ENCODE measurements at places on chromosomes 5 and 9.
A peak's percentile ranks its signal among the peaks of the same experiment; 100 is the strongest.

- DNase-seq = no peak
Measured at GRCh38 chr9:136117916-136118319, 757 bp downstream of the TMEM250 start.

GRCh38 chr5:116859666-116860320 is 285.2 kb upstream of the SEMA6A start:
- no peak for DNase-seq

DNA sequence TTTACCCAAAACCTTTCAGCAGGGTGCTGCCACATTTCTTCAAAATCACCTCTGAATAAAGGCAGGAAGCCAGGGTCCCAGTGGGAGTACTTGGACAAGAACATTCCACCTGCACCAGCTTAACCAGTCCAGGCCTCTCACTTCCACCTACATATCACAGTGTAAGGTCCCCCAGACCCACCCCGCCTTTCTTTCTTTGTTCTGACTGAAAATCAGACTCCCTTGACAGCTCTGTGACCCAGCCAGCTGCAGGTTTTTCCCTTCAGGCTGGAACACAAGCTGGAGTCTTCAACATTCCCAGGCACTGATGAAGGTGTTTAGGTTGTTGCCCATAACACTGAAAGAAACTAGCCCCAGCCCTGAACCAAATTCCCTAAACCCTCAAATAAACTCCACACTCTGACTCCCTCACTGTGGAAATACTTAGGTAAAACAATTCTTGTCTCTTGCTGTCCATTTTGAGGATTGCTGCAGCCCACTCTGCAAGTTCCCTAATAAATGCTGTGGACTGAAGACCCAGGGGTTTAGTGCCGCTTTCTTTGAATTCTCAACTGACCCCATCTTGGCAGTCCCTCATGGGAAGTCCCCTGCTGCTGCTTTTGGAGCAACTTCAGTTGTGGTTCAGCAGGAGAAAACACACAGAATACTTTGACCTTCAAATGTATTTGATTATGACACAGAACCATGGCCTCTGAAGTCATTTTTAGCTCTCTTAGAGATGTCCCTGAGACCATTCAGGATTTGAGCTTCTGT is 24.8 kb downstream of the P4HA2 start:
- peak; percentile 45 for DNase-seq

- no peak for DNase-seq
Measured at GRCh38 chr9:8822667-8823025, 1023.1 kb upstream of the DMAC1 start.

GRCh38 chr9:132061526-132061925 is 18.1 kb downstream of the MED27 start:
- DNase-seq = peak; percentile 18

GRCh38 chr5:57094753-57095683 is 78.8 kb upstream of the GPBP1 start:
- peak; percentile 77 for DNase-seq

- peak; percentile 93 for DNase-seq
Measured at GRCh38 chr9:14251154-14252071, 62.5 kb downstream of the NFIB start.

DNA sequence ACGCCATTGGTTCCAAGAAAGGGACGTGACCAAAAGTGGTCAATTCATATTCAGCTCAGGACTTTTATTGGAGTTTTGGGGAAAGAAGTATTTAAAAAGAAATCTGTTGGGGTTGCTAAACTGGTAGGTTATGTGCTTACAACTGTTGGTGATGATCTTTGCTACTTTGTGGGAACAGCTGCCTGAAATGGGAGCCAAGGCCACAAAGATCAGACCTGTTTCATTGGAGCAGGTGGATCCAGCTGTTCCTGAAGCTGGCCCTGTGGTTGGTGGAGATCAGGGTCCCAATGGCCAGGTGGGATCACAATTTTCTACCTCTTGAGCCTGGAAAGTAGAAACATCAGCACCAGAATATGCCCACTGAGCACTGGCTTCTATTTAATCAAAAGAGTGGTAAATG is 144.5 kb downstream of the PSAT1 start:
- DNase-seq = no peak

GRCh38 chr5:93022796-93023447 is 558.1 kb downstream of the NR2F1-AS1 start:
- no peak for DNase-seq

DNA sequence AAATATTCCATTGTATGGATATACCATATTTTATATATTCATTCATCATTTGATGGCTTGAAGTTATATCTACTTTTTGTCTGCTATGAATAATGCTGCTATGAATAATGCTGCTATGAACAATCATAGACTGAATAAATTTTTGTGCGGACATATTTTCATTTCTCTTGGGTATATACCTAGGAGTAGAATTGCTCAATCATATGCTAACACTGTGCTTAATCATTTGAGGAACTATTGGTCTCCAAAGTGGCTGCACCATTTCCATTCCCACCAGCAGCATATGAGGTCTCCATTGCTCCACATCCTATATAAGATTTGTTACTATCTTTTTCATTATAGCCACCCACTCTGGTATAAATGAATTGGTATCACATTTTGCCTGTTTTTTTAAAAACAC is 18.3 kb upstream of the TEK start:
- DNase-seq = no peak

DNA sequence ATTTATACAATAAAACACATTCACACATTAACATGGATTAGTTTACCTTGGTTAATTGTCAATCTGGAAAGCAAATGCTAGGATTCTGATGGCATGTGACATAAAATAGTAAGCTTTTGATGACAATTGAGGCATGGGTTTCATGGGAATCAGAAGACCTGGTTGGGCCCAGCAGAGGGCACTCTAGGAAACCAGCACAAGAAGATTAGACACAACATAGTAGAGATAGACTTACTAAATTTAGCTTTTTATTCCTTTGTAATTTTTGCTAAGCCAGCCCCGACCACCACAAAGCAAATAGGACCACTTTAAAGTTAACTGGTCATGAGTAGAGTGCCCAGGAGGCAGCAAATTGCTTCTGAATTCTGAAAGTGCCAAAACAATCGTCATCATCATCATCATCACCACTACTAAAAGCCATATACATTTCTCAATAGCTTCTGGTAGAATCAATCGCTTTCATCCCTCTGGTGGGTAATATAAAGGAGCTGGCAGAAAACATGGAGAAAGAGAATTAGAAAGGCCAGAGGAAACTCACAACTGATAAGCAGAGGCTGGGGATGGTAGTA is 163.2 kb downstream of the ARRDC3 start:
- DNase-seq = no peak

- DNase-seq = peak; percentile 19
Measured at GRCh38 chr5:140642718-140643117, 3.5 kb downstream of the TMCO6 start.

DNA sequence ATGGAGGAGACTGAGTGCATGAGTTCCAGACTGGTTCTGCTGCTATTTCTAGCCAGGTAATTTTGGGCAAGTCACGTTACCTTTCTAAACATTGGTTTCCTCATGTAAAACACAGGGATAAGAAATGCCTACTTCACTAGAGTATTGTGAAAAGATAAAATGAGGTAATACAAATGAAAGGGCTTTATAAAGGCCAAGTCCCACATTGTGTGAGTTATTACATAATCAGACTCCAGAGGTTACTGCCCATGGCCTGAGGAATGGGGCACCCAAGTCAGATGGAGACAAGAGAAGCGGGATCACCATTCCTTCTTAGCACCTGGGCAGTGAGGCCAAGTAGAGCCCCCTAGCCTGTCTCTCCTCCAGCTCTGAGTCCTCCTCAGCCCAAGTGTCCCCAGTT is 7.5 kb downstream of the HBEGF start:
- no peak for DNase-seq

DNA sequence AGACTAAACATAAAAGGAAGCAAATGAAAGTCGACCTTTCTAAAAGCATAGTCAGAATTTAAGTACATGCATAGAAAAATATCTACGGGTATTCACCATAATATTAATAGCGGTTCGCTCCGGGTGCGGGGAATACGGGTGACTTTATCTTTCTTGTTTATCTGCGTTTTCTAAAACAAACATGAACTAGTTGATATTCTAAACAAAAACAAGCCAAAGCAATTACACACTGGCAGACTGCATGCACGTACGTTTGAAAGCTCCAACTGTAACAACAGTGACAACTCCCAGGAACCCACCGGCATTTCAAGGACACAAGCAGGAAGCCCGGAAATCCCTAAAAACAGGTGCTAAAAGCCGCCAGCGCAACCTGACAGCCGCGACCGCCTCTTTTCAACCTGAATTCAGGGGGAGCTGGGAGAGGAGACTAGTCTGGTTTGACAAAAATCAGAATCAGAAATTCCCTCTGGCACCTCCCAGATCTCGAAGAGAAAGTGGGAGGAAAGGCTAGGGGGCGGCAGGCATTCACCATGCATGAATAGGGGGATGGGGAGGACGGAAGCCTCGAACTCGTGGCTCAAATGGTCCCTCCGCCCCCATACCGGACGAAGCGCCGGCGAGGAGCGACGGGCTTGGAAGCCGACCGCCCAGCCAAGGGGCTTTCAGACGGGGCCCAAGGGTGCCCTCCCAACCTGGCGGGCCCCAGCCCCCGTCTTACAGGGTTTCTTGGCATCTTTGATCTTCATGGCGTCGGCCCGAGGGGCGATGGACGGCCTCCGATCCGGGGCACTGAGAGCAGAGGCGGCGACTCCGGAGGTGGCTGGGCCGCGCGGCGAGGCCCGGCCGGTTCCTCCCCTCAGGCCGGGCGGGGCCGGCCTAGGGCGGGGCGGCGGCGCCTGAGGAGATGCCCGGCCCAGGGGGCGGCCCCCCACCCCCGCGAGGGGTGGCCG is at the start of gene PANK3:
PANK3 (minus strand) TSS at position 831 of the 950 bp plus-strand sequence; CDS start at position 746, 85 bp downstream.
- no peak for DNase-seq

GRCh38 chr9:70409280-70409679 is 5.2 kb downstream of the KLF9 start:
- peak; percentile 7 for DNase-seq

GRCh38 chr5:149229298-149229937 is 42.2 kb upstream of the AFAP1L1 start:
- DNase-seq = no peak

- no peak for DNase-seq
Measured at GRCh38 chr5:31186672-31187267, 6.7 kb upstream of the CDH6 start.

DNA sequence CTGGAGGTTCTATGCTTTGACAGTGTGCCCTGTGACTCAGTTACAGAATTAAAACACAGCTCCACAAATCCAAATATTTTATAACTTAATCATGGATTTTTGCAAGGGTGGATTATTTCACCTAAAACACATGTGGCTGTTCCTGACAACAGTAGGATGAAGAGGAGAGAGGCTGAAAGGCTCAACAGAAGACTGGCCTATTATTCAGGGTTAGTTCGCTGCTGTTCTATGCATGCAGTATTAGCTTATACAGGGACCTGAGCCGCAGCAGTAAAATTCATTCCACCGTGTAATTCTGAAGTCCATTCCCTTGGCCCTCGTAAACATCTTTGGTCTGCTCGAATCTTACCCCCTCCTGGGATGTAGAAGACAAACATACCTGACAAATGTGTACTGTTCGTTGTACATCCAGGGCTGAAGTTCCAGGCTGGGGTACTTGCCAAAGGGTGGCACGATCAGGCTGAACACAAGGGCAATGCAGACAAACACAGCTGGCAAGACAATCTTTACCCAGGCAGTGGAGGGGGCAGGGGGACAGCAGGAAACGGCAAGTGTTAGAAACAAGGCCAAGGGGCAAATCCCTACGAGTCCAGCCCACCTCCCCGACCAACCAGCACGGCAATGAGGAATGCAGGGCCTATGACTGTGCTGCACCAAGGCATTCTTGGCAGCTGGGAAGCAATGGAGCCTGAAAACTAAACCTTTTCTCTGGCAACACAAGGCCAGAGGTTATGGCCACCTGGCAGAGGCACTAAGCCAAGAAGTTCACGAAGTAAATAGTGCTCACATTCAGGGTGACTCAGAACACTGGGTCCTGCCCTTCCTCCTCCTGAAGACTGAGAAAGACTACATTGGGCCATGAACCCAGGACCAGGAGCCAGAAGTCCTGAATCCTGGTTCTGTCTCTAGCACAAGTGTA is 46.8 kb downstream of the NIPSNAP3B start:
- DNase-seq = peak; percentile 56

- DNase-seq = no peak
Measured at GRCh38 chr9:132828201-132828770, 49.8 kb downstream of the AK8 start.

- DNase-seq = no peak
Measured at GRCh38 chr9:137429546-137429890, 6.3 kb downstream of the NOXA1 start.

GRCh38 chr5:90529939-90530677 is 724 bp upstream of the LYSMD3 start:
- peak; percentile 83 for DNase-seq

GRCh38 chr5:6360323-6361072 is 17.8 kb downstream of the MED10 start:
- peak; percentile 67 for DNase-seq

DNA sequence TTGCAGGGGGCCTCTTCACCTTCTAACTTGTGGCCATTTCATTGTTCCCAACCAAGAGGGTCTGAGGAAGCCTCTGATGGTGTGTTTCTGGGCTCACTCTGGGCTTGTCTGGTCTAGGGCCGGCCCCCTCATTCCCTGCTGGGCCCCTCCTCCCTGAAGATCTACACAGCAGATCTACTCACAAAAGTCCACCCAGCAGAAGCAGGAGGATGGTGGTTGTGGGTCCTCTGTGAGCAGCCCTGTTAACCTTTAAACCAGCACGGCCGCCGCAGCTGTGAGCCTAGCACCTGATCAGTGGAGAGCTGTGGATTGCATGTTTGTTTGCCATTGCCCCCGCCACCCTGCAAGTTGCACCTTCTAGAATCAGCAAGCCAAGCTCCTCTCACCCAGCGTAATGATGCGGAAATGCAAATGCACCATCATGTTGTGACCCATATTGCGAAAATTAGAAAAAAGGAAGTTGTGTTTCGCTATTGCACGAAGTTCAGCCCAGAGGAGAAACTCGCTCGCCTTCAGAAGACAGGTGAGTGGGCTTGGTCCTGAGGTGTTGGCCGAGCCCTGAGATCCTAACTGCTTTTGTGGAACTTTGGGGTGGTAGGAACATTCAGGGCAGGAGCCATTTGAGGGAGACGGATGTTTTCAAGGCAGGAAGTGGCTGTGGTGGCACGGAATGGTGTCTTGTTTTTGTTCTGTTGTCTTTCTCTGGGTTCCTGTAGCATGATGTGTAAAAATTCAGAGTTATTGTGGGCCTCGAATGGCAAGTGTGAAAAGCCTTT is 16.7 kb downstream of the FGD3 start:
- no peak for DNase-seq

GRCh38 chr5:348726-349125 is 27.2 kb downstream of the AHRR start:
- DNase-seq = no peak

DNA sequence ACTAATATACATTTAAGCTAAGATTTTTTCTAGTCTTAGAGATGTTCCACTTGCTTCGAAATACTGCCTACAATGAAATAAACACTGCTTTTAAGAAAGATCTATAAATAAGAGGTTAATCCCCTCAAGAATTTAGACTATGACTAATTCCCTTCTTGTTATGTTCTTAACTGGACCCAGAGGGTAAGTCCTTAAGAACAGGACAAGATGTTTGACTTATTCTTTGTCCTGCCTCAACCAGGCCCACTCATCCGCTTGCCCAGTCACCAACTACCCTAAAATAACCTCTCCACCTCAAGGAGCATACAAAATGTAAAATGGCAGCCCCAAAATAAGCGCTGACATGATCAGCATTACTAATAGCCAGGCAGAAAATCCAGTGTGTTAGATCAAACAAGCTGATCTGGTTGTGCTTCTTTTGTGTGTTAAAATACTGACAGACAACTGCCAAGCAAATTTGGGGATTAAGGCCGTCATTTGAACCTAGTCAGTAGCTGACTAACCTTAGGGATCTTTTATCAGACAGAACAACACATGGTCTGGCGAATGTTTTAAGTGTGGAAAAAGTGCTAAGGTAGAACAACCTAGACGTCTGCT is 93.7 kb upstream of the SMC5 start:
- DNase-seq = no peak

- no peak for DNase-seq
Measured at GRCh38 chr5:10049858-10050455, 199.7 kb downstream of the ATPSCKMT start.
